Left hindlimb (tissue), 1 donor: ENCODE measurements at places on chromosomes 5 and 9.

DNA sequence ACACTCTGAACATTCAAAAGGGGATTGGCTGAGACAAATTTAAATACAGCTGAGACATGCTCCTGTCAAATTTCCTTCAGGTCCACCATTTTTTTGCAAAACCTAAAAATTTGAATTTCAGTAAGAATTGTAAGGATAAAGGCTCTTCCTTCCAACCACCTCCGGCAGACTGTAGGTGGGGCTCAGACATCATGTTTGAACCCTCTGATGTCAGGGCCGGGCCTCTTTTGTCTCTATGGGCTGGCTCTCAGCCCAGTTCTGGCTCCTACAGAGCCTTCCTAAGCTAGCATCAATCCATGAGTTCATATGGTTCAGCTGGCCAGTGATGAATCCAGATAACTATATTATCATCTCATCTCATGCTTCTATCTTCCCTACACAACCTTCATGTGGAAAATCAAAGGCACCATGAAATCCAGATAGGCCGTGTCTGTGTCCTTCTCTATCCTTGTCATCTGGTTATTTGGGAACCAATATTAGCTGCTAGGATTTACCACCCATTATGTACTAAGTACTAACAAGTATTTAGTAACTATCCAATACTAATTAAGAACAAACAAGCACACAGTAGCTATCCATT is 44.2 kb downstream of the NIPSNAP3B start:
- DNase-seq, result peak; percentile 39

- no peak for DNase-seq
Measured at GRCh38 chr5:82406205-82406773, 128.1 kb upstream of the RPS23 start.

- DNase-seq, result no peak
Measured at GRCh38 chr9:135887585-135888050, 19.7 kb downstream of the CAMSAP1 start.

DNA sequence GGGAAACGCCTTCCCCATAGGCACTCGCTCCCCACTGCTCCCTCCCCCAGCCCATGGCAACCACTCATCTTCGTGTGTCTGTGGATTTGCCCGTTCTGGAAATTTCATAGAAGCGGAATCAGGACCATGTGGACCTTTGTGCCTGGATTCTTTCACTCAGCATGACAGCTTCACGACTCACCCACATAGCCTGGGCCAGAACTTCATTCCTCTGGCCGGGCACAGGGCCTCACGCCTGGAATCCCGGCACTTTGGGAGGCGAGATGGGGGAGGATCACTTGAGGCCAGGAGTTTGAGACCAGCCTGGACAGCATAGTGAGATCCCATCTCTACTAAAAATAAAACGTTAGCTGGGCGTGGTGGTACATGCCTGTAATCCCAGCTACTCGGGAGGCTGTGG is 12.1 kb upstream of the DIPK1B start:
- no peak for DNase-seq

DNA sequence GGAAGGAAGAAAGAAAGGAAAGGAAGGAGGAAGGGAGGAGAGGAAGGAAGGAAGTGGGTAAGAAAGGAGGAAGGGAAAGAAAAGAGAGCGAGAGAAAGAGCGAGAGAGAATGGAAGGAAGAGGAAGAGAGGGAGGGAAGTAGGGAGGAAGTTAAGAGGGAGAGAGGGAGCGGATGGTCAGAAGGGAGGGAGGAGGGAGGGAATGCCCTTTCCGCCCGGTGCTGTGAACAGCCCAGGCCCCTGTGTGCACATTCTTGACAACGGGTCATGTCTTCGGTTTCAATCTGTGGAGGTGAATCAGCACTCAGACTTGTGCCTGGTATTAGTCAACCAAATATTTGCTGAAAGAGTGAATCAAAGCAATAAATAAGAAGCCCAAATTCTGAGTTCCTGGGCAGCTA is 39.2 kb downstream of the PRUNE2 start:
- DNase-seq, result no peak

DNA sequence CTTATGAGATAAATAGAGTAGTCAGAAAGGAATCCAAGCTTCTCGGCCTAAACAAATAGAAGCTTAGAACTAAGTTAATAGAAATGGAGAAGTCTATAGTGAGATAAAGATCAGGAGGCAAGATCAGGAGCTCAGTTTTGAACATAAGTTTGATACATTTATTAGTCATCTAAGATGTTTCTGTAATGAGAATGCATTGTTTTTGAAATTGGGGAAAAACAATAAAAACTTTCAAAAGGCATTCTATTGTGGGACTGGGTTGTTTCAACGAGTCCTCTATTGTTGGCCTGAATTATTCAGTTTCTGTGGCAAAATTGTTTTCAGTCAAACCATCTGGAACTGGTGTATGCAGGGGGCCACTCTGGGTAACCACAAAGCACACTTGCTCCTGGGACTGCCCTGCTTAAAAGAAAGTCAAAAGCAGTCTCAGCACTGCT is 181.0 kb upstream of the CLINT1 start:
- DNase-seq, result no peak

DNA sequence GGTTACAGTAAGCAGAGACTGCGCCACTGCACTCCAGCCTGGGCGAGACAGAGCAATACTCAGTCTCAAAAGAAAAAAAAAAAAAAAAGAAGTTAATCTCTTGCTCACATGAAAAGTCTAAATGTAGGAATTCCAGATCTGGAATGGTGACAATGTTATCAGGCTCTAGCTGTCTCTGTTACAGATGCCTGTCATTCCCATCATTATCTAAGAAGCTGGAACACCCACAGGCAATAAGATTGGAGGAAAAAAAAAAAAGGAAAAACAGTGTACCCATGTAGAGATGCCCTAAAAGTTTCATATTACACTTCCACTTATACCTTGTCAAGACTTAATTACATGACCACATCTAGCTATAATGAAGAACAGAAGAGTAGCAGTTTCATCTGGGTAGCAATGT is 38.2 kb downstream of the PTBP3 start:
- no peak for DNase-seq

DNA sequence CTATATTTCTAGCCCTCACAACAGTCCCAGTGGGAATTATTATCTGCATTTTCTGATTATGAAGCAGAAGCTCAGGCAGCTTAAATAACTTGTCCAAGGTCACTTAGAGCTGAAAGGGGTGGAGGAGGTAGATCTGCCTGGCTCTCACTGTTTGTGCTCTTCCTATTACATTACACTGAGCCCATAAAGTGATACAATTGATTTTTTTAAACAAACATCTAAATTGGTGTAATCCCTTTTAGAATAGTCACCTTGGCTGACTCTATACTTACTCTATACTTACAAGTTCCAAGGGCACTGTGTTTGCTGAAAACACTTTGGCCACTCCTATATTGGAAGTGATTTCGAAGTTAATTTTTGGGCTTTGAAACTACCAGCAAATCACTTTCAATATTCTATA is 144.7 kb downstream of the APBA1 start:
- DNase-seq, result no peak

DNA sequence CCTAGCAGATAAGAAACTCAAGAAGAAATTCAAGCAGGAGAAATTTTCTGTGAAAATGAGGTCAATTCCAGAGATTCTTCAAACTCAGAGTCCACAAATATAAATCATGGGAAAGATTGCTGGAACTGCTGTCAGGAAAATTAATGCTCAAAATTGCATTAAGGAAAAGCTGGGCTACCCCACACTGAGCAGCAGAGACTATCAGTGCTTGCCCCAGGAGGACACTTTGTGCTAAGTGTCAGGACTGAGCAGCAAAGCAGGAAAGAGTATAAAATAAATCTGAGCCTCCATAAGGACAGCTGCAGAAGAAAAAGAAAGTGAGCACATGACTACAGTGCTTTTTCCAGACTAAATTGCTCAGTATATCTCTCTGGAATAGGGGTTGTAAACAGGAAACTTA is 81.6 kb downstream of the RGS7BP start:
- DNase-seq, result no peak
